Fibroblast of pulmonary artery (primary cell): ENCODE measurements at places on chromosomes 7 and 10.

- DNase-seq, result no peak
Observed at GRCh38 chr10:49827297-49827696, 65.2 kb upstream of the OGDHL start.

- no peak for DNase-seq
Observed at GRCh38 chr7:5467645-5468044, 44.0 kb upstream of the TNRC18 start.

DNA sequence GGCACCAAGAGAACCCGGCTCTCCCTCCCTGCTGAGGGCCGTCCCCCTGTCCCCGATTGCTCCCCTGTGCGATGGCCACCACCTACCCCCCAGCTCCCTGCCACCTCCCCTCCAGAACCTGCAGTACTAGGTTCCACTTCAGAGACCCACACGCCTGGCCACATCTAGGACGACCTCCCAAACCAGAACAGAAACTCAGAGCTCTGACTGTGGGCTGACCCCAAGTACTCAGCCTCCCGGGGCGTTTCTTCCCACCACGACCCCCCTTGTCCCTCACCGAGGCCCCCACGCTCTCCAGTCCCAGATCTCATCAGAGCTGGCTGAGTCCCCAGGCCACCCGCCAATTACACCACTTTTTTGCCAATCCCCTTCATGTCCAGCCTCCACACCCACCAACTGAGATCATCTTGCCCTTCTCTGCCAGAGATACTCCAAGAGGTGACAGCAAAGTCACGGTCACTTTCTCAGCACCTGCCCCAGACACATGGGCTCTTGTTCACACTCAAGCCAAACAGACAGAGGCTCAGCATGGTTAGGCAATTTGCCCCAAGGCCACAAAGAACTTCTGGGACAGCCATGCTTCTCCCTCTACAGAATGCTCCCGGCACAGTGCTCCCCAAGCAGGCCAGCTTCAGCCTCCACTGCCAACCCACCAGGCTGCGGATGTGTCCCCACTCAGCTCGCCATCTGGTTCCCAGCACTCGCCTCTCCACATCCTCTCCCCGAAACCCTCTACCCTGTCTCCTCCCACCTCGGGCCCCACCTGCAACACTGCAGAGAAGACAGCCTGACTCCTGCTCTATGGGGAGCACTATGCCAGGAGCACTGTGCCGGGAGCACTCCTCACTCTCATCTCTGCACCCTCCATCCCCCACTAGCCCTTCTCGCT lies 4.7 kb downstream of the TMEM120A start:
- DNase-seq, result no peak

- no peak for DNase-seq
Observed at GRCh38 chr10:43173120-43173519, 34.9 kb downstream of the CSGALNACT2 start.

DNA sequence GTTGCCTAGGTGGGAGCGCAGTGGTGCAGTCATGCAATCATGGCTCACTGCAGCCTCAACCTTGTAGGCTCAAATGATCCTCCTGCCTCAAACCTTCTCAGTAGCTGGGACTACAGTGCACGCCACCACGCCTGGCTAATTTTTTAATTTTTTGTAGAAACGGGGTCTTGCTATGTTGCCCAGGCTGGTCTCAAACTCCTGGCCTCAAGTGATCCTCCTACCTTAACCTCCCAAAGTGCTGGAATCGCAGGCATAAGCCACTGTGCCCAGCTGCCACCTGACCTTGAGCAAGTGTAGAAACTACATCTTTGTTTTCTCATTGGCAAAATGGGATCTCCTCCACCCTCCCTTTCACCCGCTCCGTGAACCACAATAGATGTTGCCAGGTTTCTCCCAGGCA lies 15.0 kb upstream of the MYH16 start:
- DNase-seq, result no peak

- no peak for DNase-seq
Observed at GRCh38 chr7:96822824-96823223, 113.2 kb upstream of the SEM1 start.

DNA sequence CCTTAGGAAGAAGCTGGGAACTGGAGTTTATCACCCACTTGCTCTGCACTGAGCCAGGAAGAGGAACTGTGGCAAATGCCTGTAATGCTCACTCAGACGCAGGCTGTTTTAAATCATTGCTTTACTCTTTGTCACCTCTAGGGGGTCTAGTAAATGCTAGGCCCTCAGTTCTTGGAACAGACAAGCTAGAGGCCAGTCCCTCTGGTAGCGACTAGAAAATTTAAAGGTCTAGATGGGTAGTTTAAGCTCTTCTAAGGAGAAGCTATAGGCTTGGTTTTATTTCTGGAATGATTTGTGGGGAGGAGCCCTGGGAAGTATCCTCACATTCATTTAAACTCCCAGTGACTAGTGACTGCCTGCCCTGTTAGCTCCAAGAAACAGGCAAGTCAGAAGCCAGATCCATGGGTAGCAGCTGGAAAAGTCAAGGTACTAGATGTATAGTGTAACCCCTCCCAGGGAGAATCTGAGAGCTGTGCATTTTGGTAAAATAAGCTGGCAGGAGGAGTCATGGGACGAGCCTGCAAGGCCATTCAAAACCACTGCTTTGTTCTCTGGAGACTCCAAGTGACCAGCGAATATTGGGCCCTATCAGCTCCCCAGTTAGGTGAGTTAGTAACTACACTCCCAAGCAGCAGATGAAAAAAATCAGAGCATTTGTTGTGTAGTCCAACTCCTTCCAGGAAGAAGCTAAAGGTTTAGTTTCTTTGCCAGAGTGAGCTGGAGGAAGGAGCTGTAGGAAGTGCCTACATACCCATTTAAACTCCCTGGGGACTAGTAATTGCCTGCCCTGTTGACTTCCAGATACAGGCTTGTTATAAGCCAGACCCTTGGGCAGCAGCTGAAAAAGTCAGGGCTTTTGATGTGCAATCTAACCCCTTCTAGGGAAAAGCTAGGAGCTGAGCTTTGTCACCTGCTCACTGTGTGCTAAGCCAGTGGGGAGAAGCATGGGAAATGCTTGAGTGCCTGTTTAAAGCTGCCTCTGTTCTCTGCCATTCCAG lies 68.9 kb downstream of the DYNC1I1 start:
- no peak for DNase-seq

DNA sequence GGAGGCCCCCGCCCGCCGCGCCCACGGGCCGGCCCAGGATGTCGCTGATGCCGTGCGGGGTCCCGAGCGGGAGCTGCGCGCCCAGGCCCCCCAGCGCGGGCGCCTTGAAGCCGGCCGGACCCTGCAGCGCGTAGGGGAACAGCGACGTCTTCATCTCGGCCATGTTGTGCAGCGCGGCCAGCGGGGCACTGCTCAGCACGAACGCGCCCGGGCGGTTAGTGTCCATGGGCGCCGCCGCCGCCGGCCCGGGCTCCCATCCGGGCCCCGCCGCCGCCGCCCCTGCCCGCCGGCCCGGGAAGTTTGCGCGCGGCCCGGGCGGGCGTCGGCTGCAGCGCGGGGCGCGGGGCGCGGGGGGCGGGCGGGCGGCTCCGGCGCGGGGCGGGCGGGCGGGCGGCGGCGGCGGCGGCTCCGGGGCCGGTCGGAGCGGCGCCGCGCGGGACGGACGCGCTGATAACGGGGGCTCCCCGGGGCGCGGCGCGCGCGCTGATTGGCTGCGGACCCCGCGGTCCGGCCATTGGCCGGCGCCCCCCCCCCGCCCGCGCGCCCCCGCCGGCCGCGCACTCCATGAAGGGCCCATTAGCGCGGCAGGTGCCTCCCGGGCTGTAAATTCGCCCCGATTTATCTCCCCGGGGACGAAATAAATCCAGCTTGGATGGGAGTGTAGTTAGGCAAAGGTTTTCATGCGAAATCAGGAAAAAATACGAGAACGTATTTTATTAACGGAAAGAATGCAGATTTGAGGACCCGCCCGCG lies at the start of gene NKX6-2:
Gene NKX6-2 (minus strand): TSS at position 425 of the 753 bp plus-strand sequence. CDS start 199 bp downstream, at position 226.
- peak; percentile 8 for DNase-seq

DNA sequence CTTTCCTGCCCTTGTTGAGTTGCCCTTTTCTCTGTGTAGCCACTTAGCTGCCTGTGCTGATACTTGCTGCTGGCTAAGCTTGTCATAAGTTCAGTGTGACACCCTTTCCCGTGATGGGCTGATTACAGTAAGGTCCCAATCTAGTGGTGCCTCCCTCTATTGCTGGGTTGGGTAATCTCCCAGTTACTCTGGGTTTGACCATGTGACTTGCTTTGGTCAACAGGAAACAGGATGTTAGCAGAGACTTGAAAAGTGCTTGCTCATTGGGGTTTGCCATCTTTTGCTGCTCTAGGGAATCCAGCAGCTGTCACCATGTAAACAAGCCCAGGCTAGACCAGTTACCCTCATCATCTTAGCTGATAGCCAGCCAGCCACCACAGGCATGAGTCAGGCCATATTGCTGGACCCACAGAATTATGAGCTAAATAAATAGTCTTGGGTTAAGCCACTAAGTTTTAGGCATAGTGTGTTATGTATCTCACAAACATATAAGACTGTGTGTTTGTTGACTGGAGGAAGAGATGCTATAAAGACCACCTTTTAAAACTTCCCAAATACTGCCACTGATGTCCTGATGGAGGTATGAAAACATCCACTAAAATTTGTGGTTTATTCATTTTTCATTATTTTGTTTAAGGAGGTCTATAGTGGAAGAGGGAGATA lies 4.0 kb upstream of the LEP start:
- peak; percentile 68 for DNase-seq

GRCh38 chr10:44384601-44385025 lies 284 bp downstream of the CXCL12 start:
- DNase-seq, result peak; percentile 40

GRCh38 chr7:130493275-130493873 lies 1.5 kb downstream of the MEST start:
- DNase-seq, result peak; percentile 39

GRCh38 chr10:30192846-30193608 lies 133.6 kb upstream of the JCAD start:
- DNase-seq, result no peak
